ENCODE measurements at places on chromosomes 12 and 14.
A peak's percentile ranks its signal among the peaks of the same experiment; 100 is the strongest.

GRCh38 chr14:33686856-33687255 is 264.0 kb downstream of the EGLN3 start:
- DNase-seq = no peak

DNA sequence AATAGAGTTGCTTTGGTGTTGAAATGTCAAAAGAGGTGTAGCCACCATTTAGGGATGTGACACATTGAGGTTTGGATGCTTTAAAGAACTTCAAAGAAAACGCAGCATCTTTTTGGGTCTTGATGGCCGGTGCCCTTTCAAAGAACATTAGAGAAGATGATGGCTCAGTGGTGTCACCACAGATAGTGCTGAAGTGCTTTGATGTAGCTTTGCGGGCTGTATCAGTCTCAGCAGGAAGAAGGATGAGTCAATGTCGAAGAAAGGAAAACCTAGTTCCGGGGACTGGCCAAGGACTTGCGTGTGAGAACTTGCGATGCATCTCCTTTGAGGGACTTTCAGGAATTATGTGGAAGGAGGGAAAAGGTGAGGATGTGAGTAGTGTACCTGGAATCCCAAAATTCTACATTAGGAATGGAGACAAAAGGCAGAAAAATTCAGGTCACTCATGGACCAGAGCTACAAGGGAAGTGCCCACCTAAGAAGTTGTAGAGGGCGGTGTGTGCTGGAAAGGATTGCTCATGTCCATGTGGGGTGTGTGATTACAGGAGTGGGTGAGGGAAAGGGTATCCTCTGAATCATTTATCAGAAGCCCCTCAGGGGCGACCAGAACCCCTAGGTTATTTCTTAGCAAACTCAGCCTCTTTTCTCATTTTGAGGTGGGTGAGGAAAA is 39.7 kb upstream of the GZMB start:
- no peak for DNase-seq

GRCh38 chr12:119803381-119803791 is 73.7 kb downstream of the CIT start:
- DNase-seq = peak; percentile 81

DNA sequence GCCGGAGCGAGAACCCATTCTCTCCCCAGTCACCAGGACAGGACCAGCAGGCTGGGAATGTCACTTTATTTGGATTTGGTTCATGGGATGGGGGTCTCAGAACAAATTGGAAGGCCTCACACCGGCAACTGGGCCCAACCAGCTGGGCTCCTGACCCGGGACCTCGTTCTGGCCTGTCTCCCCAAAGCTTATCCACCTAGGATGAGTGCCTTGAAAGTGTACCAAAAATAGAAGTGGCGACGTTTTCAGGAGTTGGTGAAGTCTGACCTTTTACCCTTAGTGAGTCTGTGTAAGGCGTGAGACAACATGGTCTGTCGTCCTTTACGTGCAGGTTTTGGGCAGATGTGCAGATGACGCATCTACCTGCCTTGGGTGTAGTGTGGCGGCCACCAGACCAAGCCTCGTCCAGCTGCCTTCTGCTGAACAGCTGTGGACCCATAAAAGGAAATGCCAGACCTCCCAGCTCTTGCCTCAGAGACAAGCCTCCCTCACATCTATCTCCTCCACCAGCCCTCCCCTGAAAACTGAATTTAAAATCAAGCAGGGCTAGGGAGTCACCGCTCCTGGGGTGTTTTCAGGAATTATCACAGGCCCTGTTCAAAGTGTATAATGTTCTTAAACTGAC is 36.6 kb upstream of the CLMN start:
- no peak for DNase-seq

- DNase-seq = no peak
Observed at GRCh38 chr12:54424224-54424623, 5.2 kb upstream of the ITGA5 start.

DNA sequence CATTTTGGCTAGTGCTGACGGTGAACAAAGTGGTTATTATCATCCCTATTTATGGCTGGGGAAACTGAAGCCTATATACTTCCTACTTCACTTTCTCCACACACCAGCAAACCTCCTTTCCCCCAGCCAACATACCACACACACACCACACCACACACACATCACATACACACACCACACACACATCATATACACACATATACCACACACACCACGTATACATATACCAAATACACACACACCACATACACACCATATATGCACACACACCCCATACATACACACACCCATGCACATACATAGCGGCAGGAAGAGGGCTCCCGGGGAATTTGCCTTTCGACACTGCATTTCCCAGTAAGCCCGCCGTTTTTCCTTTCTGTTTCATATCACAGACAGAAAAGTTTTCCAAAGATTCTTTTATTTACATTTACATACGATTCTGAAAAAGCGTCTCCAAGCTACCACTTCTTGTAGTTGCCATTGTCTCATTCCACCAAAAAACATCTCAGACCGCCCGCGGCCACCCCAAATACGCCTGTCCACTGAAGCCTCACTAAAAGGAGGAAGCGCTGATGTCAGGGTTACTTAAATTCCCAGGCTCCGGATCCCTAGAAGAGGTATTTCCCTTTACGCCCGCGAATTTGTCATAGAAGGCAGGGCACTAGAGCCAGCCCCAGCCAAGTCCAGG is 823 bp upstream of the RAB5B start:
- peak; percentile 28 for DNase-seq

- DNase-seq = peak; percentile 75
Observed at GRCh38 chr12:120100630-120101029, 15.9 kb downstream of the RAB35 start.

- no peak for DNase-seq
Observed at GRCh38 chr12:128120035-128120434, 146.9 kb upstream of the TMEM132C start.

DNA sequence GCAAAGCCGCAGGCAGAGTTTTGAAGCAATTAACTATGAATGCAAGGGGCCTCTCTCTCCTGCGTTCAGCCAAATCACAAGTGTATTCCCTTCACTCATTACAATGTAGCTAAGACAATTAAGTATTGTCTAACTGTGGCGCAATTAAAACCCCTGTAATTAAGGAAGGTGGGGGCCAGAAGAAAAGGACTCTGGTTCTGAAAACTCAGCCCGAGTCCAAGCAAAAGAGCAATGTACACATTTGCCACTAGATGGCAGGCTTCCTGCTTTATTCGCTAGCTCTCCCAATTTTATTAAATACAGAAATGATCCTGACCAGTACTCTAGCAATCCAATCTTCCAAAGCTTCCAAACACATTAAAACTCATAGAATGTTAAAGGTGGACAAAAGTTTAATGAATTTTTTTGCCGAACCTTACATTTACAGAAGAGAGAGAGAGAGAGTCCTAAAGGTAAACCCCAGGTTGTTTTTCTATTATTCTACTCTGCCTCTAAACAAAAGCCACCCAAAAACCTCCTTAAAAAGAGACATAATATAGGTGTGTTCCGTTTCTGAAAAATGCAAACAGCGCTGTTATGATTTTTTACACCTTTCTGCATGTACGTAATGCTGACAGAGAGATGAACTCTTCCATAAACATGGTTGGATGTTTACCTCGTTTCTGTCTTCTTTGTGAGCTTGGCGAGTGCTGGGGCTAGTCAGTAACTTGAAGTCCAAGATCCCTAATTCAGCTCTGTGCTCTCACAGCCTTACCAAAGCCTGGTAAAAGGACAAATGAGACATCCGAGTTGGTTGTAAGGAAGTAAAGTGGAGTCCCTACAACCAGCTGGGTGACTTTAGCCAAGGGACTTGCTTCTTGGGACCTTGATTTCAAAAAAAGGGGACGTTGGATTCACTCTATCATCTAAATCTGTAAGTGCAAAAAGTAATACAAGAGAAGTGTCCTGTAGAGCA is 50.9 kb upstream of the VASH1 start:
- no peak for DNase-seq

DNA sequence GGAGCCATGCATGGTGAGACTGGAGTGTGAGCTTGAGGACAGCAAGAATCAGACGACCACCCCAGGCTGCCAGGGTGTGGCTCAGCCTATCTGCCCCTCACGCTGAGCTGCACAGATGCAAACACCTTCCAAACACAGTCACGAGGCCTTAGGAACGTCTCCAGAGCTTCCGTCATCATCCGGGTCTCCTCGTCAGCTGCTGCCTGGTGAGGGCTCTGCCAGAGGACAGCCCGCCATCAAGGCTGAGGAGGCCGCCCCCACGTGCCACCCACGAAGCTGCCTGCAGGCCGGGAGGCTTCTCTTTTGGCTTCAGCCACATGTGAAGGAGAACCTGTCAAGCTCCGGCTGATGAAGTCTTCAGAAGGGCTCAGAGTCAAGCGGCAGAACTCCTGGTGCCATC is 13.4 kb downstream of the DDX51 start:
- no peak for DNase-seq

DNA sequence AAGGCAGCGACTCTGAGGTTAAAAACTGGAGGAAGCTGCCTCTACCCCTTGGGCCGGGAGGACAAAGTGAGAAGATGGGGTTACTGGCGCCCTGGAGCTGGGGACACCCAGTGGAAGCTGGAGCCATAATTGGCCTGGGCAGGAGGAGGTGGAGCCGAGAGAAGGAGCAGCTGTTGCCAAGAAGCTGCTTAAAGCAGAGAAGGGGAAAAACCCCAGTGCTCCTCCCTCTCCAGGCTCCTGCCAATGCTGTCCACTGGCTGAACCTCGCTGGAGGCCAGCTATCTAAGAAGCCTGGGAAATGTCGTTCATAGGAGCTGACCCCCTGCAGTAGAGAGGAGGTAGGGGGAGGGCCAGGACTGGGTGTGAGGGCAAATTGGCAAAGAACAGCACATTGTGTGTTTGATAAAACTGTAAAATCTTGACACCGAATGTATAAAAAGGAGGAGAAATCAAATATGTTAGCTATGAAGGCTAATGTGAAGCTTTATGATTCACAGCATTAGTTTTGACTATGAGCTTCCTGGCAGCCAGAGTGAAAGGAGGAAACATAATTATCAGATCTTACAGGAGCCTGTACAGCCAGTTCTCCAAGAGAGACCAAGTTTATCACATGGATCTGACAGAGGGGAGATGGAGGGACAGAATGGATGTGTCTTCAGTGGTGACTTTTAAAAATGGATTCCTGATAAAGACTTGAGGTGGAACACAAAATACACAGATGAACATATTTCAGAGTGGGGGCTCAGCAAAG is 9.5 kb downstream of the HHIPL1 start:
- peak; percentile 75 for DNase-seq

DNA sequence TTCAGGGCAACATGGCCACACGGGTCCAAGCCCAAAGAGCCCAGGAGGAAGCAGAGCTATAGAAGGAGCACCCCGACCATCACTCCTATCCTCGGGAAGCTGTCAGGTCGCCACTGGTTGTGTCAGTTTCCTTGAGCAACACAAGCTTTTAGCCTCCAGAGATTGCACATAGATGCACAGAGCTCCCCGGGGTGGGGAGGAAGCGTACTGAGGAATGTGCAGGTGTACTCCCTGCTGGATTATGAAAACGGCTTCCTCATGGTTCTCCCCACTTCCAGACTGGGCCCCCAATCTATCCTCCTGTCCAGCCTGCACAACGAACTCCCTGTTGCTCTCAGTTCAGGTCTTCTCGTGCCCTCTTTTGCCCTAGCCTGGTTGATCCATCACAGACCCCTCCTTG is 30.3 kb upstream of the IRF2BPL start:
- DNase-seq = no peak

GRCh38 chr14:90658541-90658967 is 157.7 kb downstream of the TTC7B start:
- no peak for DNase-seq

DNA sequence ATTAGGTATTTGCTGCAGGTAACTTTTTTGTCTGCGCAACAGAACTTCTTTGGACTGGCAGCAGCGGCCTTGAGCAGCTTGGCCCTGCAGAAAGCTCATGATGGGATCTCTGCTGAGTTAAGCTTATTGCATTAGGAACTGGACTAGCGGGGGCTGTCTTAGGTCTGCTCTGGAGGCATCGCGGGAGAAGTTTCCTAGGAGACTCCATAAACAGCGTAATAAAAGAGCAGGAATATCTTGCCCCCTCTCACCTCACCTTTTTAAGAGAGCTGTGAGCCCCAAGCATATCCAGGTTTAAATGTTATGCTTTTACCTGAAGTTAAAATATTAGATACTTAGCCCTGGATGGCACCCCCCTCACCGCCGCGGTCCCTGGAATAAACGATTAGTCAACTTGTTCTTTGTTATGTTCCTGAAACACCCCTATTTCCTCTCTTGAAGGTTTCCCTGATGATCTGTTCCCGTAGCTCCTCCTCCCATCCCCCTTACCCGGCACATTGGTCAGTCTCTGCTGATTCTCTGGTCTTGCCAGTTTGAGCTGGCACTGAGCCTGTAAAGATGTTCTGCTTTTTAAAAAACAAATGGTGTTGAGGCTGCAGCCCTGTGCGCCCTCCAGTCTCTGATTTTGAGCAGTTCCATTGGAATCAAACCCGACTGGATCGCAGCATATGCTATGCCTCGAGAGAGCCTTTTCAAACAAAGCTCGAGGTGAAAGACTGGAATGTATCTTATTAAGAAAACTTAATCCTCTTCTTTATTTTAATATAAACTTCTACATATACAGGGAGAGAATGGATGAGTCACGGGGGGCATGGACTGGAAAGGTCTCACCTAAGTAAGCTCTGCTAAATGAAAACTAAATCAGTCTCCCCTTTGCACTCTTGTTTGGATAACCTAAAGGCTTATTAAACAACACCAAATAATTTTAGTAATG is 1.9 kb downstream of the MLXIP start:
- no peak for DNase-seq

DNA sequence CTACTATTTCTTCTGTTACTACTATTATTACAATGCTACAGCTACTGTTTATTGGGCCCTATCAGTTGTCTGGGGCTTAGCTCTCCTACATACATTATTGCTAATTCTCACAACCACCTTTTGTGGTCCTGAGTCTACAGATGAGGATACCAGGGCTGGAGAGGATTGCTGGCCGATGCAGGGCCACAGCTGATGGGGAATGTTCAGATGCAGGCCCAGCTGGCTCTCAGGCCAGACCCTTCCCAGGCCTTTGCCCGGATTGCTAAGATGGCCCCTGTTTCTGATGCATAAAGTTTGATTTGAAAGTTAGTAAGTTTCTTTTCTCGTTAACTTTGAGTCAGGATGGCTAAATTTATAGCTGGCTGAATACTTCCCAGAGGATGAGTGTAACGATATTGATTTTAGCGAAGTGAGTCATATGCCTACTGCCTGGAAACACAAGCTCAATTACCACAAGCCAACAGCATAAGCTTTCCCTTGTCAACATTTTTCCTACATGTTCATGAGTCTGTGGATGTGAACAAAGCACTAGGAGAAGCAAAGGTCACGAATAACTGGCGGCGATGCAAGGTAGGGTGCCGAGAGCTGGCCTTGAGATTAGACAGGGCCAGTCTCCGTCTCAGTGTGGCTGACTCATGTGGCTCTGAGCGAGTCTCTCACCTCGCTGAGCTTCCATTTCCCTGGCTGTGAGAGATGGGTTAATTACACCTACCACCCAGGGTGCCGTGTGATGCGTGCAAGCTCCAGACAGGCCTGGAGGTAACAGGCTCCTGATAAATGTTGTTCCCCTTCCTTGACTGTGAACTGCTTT is 111.0 kb downstream of the BEGAIN start:
- no peak for DNase-seq

- no peak for DNase-seq
Observed at GRCh38 chr12:120346031-120346430, 18.5 kb upstream of the PLA2G1B start.
